ENCODE measurements at places on chromosomes 6 and 20. TPM values are rescaled to one million over a fixed set of nuclear protein-coding genes. Genes with fewer than 3 reads are reported as not detected.

MEI4 gene
- not detected for total RNA-seq

ATP5F1E gene
- total RNA-seq: 81.3 TPM

SLC35D3 gene
- not detected for total RNA-seq

ZNF311 gene
- total RNA-seq: 0.80 TPM

SDC4 gene
- 222 TPM for total RNA-seq

GRCh38 chr20:10605547-10606195 is 68.1 kb downstream of the JAG1 start:
- no peak for DNase-seq

DNA sequence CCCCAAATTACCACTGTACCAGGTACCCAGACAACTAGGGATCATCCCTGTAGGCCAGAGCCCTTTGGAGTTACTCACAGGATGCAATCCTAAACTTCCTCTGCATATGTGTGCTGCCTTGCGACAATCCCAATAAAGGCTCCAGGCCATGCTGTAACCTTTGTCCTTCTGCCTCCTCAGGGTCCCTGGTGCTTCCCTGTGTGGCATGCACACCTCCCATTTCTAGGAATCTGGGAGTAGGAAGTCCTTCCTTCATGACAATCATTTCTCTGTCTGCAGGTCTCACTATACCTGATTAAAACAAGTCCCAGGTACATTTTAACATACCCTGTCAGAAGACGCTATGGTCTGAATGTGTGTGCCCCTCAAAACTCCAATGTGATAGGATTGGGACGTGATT is 37.0 kb upstream of the MCUR1 start:
- DNase-seq: no peak

GRCh38 chr6:160363016-160363996 is 15.1 kb downstream of the SLC22A3 start:
- no peak for DNase-seq

- no peak for DNase-seq
These were observed 104.6 kb downstream of the DLL1 start for GRCh38 chr6:170186006-170186935.

GRCh38 chr6:105036351-105036750 is 79.4 kb downstream of the LIN28B start:
- no peak for DNase-seq

DNA sequence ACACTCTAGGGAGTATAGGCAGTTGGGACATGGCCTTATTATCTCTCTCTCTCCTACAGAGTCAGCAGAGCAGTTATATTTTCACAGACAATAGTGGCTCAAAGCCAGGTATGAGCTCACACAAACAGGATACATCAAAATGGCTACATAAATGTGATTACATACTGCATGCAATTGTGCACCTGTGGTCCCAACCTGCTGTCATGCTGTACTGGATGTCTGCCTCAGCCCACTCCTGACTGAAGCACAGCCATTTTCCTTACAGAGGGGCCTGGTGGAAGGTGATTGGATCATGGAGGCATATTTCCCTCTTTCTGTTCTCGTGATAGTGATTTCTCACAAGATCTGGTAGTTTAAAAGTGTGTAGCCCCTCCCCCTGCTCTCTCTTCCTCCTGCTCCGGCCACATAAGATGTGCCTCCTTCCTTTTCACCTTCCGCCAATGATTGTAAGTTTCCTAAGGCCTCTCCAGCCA is 37.0 kb upstream of the SAMHD1 start:
- no peak for DNase-seq

- DNase-seq: no peak
These were observed 9.0 kb downstream of the UQCC2 start for GRCh38 chr6:33702345-33702977.

- DNase-seq: no peak
These were observed 186.9 kb upstream of the SLC24A3 start for GRCh38 chr20:19025430-19026120.

- DNase-seq: peak; percentile 32
These were observed 25.4 kb downstream of the SLC17A9 start for GRCh38 chr20:62977613-62978560.

- DNase-seq: no peak
These were observed 72.5 kb downstream of the MAN1A1 start for GRCh38 chr6:119277052-119277451.

GRCh38 chr20:1905693-1906092 is 10.5 kb downstream of the SIRPA start:
- no peak for DNase-seq

GRCh38 chr20:37816726-37817125 is 86.2 kb upstream of the VSTM2L start:
- no peak for DNase-seq

DNA sequence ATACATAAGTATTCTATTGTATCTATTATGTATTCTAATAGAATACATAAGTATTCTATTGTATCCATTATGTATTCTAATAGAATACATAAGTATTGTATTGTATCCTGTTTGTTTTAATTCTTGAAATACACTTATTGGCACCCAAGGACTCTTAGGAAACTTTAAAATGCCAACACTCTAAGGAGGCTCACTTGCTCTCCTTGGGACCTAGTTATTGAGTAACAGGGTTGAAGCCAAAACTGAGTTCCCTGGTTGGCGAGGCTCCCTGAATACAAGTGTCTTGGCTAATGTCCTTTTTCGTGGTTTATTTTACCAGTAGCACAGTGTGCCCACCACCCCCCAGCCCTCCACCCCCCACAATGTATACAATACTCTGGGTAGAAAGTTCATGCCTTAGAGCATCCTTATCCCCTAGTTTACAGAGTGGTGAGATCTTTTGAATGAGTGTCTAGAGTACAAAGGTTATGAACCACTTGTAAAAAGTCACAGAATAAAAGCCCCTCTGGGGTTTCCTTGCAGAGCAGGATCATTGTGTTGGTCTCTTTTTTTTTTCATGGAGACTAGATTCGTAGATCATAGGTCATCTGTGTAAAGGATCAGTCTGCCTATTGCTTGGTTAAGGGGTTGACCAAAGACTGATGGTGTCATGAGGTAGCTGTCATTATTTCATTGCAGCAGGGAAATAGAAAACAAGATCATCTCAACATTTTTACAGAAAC is 32.5 kb upstream of the PRDM1 start:
- DNase-seq: no peak

Data from activated T-helper 1 cell treated with anti-CD3 and anti-CD28 coated beads, Interleukin-12 subunit alpha, Interleukin-12 subunit beta, Interleukin-2, Interleukin-4 antibody, amounts not matched to agents 30 ng/mL and 10 ng/mL and 1 ng/mL, durations not matched to agents 14 hours and 24 hours and 36 hours (primary cell).